ENCODE measurements at places on chromosomes 6 and 20.

- no peak for DNase-seq
Observed at GRCh38 chr6:72064399-72064975, 178.1 kb downstream of the RIMS1 start.

- DNase-seq, result no peak
Observed at GRCh38 chr20:54713727-54714126, 238.3 kb downstream of the DOK5 start.

DNA sequence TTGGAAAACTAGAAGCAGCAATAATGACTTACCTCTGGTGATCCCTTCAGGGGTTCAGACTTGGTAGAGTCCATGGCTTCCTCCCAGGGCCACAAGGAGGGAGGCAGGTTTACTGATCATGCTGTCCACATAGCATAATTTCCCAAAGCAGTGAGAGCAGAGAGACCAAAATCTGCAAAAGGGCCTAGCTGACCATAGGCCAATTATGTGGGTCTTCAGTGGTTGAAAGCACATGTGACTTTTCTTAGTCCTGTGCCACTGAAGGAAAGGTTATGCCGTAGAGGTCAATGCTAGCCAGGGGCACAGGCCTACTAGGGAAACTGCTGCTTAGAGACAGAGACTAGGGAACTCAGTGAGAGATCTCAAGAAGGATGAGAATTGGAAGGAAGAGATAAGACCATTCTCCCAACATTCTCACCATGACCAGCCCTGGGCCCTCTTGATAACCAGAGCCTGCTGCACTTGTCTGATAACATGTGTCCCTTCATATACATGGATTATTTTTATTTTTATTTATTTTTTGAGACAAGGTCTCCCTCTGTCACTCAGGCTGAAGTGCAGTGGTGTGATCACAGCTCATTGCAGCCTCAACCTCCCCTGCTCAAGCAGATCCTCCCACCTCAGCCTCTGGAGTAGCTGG is 2.0 kb upstream of the GTPBP2 start:
- no peak for DNase-seq

- DNase-seq, result no peak
Observed at GRCh38 chr20:22381812-22382416, 202.5 kb downstream of the FOXA2 start.
